ENCODE measurements at places on chromosomes 2 and 18.

DNA sequence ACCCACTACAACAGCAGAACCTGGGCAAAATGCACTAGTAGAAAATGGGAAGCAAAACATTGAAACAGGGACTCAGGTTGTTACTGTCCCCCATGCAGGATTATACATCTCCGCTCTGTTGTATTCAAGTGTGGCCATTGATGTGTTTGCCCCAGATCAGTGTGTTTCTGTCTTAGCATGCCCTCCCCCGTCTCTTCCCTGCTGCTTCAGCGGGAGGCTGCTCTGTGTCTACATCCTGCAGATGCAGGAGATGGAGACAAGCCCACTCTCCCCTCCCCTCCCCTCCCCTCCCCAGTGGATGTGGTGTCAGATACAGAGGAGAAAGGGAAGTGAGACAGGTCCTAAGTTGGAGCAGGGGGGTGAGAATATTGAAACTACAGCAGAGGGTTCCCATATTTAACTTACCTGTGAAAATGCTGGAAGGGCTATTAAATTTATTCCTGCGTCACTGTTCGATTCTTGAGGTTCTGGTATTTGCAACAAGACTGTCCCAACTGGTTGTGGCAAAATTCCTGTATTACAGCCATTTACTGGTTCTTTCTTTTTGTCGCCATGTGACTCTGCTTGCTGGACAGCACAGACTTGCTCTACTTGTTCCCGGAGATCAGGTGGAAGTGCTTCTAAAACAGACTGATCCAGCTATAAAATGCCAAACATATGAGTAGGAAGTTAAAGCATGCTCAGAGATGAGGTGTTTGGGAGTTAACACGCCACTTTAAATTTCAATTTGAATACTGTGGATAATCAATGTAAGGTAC, 67.0 kb downstream of the EIF5B start:
- DNase-seq = no peak

GRCh38 chr18:12009581-12010140, 28.4 kb downstream of the IMPA2 start:
- no peak for DNase-seq

DNA sequence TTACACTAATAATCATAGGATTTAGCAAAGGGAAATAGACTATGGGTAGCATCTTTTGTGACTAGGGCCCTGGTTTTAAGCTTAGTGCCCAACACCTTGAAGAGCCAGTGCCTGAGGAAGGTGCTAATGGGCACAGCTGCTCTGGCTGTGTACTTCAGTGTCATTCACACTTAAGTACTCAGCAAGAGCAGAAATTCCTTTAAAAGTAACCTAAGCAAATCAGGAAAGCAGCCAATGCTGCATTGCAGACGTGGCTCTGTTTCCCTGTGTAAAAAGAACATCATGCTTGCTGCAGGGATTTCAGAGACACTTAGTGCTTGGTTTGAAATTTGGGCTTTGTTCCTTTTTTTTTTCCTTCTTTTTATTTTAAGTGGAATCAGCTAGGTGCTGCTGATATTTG, 505.4 kb downstream of the SUCLG1 start:
- DNase-seq = no peak

- no peak for DNase-seq
These were observed 81.7 kb downstream of the FEZ2 start for GRCh38 chr2:36516136-36516870.

- no peak for DNase-seq
These were observed 12.1 kb downstream of the AMER3 start for GRCh38 chr2:130767408-130767775.

- DNase-seq = no peak
These were observed 178.5 kb downstream of the PDE1A start for GRCh38 chr2:182248362-182248761.

DNA sequence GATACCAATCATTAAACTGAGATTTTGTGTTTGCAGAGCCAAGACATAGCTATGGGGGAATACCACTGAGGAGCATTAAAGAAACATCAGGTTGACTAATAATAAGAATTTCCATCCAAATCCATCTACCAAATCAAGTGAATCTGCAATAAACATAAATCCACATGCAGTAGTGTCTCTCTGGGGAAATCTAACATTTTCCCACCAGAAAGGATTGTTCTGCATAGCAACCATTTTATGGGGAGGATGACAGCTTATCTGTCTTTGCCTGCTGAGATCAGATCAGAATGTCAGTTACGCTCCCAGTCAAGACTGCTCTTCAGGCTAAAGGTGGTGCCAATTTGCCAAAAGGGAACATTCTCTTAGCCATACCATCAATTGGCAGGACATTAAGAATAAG, 1098.9 kb upstream of the CHAC2 start:
- no peak for DNase-seq

- DNase-seq = no peak
These were observed 19.6 kb downstream of the EHBP1 start for GRCh38 chr2:62724886-62725711.

- DNase-seq = peak; percentile 74
These were observed 219.9 kb downstream of the SH3RF3 start for GRCh38 chr2:109348671-109349502.

GRCh38 chr2:70468878-70469277, 84.7 kb downstream of the TGFA start:
- DNase-seq = no peak

- no peak for DNase-seq
These were observed 42.3 kb downstream of the FIGN start for GRCh38 chr2:163693484-163693883.

DNA sequence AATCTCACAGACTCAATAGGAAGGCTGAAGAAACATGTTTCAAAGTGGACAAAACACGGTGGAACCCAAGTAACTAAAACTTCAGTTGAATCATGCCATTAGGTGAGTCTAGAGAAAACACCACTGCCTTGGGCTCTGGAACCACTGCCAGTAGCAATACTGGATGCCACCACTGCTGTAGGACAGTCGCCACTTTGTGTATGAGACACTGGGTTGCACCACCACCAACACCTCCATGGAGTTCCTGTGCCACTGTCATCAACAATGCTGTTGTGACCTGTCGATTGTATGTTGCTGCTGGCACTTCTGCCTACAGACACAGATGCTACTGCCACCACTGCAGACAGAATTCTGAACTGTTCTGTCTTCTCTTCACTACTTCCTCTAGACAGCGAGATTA, 686.7 kb downstream of the METTL4 start:
- DNase-seq = no peak

- DNase-seq = no peak
These were observed 104.6 kb upstream of the SIX3 start for GRCh38 chr2:44836916-44837315.

GRCh38 chr2:170525566-170525900, 189.6 kb upstream of the SP5 start:
- DNase-seq = no peak

DNA sequence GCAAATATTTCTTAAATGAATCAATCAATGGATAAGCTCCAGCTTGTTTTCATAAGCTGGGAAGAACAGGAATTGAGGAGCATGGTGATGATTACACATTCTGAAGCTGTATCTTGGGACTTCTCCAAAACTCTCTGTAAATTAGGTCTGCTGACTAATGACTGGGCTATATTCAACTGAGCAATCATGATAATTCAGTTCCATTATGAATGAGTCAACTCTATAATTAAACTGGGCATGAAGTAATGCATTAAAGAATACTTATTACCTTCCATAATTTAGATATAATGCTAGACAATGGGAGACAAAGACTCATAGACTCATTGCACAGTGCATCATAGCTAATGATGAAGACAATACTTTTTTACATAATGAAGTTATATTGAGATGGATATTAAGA, 207.4 kb downstream of the CBLN2 start:
- no peak for DNase-seq

- peak; percentile 1 for DNase-seq
These were observed 104.4 kb upstream of the SALL3 start for GRCh38 chr18:78875016-78875777.

DNA sequence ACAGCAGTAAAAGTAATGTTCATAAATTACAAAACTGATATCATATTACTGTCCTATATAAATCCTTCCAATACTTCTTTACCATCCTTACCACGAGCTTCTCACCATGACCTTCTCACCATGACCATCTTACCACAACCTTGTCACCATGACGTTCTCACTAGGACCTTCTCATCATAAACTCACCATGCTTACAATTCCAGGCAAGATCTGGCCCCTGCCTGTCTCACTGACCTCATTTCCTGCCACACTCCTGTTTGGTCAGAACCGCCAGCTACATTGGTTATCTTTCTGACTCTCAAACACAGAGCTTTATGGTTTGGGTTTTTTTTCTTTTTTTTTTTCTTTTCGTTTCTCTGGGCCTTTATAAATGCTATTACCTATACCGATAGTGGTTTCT, 827.6 kb downstream of the RNF144A start:
- DNase-seq = no peak

DNA sequence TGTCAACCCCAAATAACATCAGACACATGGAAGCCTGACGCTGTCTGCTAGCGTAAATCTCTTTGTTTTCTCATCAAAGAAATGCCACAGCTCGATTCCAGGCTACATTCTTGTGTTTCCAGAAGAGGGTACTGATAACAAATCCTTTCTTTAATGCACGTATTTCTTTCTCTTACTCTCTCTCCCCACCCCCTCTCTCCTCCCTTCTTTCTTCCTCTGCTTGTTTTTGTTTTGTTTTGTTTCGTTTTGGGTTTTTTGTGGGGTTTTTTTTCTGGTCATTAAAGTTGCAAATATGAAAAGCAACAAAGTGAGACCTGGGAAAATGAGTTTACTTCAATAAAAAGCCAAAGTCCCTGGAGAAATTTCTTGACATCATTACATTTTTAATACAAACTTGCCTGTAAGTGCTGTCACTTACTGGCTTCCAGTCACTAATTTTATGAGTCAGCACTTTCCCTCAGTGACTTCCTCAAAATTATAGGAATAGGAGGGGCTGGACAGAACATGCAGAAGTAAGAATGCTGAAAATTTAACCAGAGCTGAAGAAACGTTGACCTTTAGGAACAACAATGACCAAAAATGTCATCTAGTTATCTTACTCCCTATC, 106.7 kb upstream of the NABP1 start:
- peak; percentile 66 for DNase-seq

DNA sequence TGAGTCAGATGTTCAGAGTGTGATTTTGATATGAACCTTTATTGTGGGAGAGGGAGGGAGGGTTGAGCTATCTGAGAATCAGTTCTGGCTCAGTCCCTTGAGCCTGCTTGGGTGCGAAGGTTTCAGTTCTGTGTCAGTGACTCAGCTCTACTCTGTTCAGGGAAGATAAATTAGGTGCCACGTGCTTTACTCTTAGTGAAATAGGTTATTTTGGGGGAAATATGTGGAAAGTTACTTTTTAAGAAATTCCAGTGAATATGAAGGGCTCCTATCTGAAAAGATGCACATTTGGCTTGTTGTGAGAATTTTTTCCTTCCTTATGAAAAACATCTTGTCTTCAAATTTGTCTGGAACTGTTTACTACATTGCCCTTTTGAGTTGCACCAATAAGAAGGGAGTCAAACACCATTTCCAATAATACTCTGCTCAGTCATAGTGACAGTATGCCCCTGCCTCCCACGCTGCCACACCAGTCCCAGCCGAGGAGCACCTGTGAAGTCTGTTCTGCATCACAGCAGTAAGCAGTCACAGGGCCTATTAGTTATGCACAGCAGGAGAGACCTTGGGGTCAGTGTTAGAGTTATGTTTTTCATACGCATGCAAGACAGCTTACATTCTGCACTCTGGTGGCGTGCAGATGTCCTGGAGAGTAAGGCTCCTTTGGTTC, 32.8 kb upstream of the DNAH7 start:
- no peak for DNase-seq

GRCh38 chr2:10301941-10302478, 694 bp upstream of the HPCAL1 start:
- DNase-seq = peak; percentile 26

DNA sequence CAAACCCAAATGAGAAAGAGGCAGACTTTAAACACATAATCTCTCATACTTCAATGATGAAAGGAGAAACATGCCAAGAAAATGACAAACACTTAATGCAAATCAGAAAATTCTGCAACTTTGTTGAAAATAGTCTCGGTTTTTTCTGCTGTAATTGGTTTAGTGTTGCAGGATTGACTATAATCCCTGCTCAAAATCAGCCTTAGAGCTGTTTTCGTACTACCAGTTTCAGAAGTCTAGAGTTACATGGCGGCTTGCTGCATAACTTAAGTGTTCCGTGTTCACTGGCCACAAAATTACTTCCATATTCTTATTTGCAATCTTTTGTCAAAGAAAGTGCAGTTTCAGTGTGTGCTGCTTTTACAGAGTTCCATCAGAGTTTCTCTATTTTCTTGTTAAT, 48.9 kb upstream of the ITGAV start:
- DNase-seq = no peak

DNA sequence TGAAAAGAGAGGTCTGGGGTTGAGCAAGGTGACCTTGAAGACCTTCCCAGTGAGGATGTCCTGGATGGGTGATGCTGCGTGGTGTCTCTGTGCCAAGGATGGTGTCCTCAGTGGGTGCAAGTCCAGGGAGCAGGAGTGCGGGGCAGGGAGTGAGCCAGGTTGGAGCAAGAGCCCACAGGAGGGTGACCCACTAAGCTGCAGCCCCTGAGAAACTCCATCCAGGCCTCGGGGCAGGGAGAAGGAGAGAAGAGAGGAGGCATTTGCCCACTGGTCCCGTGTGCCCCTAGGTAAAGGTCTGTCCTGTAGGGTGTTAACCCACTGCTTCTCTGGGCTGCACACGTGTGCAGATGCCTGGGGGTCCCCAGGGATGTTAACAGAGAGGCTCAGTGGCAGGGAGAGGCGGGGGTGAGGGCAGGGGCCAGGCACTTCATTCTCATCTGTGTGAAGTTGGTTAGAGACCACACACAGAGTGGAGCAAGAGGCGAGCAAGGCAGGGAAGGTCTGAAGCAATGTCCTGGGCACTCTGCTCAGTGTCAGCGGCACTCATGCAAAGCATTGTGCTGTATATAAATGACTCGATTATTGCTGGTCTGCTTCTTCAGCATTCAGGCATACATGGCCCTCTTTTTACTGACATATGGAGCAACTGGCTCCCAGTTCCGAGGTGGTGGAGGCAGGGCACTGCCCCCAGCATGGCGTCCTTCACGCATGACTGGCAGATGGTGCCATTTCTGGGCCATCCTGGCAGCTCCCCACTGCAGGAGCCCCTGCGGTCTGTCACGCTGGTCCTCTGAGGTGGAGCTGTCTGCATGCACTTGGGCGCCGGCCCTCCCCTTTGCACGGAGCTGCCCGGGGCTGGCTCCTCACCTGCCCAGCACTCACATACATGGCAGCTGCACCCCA, 117.2 kb upstream of the HS6ST1 start:
- no peak for DNase-seq

DNA sequence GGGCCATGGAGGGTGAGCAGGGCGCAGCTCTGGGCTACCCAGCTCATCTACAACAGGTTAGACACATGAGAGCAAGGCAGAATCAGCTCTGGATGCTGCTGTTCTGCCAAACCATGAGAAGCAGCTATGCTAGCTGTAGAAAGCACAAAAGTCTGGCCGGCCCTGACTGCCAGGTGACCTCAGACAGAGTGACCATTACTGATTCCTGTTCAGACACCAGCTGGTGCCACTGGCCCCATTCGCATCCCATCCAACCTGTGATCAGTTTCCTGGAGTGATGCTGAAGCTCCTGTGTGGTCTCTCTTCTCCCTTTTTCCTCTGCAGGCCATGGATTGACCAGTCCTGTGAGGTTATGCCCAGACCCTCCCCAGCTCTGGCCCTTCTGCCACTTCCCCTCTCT, 14.3 kb downstream of the RBMS1 start:
- no peak for DNase-seq

All from naive thymus-derived CD4-positive, alpha-beta T cell (primary cell).